Liver (tissue), 10 donors: ENCODE measurements at places on chromosomes 1 and 21. TPM values are rescaled to one million over a fixed set of nuclear protein-coding genes. Genes with fewer than 3 reads are reported as not detected.

DNA sequence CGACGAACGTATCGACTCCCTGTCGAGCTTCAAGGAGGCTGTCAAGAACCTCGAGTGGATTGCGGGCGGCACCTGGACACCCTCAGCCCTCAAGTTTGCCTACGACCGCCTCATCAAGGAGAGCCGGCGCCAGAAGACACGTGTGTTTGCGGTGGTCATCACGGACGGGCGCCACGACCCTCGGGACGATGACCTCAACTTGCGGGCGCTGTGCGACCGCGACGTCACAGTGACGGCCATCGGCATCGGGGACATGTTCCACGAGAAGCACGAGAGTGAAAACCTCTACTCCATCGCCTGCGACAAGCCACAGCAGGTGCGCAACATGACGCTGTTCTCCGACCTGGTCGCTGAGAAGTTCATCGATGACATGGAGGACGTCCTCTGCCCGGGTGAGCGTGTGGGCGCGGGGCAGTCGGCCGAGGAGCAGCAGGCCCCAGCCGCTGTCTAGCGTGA lies 28.0 kb downstream of the COL6A2 start:
- H3K36me3 ChIP-seq = no peaks in the 10 kb centered on the region
- no peaks in the 10 kb centered on the region for H3K27me3 ChIP-seq
- no peaks in the 10 kb centered on the region for H3K4me1 ChIP-seq
- H3K4me3 ChIP-seq = no peak overlapping the region
- DNase-seq = no peak

DNA sequence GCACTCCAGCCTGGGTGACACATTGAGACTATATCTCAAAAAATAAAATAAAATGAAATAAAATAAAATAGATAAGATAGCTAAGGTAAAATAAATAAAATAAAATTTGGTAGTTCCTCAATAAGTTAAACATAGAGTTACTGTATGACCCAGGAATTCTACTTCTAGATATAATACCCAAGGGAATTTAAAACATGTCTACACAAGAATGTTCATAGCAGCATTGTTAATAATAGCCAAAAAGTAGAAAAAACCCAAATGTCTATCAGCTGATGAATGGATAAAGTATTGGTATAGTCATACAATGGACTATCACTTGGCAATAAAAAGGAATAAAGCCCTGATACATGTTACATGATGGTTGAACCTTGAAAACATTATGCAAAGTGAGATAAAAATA lies 47.8 kb downstream of the CEP350 start:
- no peak overlapping the region for H3K4me3 ChIP-seq
- peaks cover 8% of the 10 kb centered on the region for H3K36me3 ChIP-seq
- no peak for DNase-seq
- H3K27ac ChIP-seq = no peak overlapping the region

GRCh38 chr1:19780267-19780877 lies 19.3 kb downstream of the TMCO4 start:
- no peaks in the 10 kb centered on the region for H3K4me1 ChIP-seq
- no peak overlapping the region for H3K27ac ChIP-seq
- H3K36me3 ChIP-seq = peaks cover 19% of the 10 kb centered on the region
- no peak overlapping the region for H3K4me3 ChIP-seq
- no peak for DNase-seq

GRCh38 chr1:110746644-110747259 lies 72.0 kb upstream of the KCNA3 start:
- no peaks in the 10 kb centered on the region for H3K4me1 ChIP-seq
- DNase-seq = peak; percentile 48
- H3K27me3 ChIP-seq = no peaks in the 10 kb centered on the region
- H3K36me3 ChIP-seq = no peaks in the 10 kb centered on the region

FAM163A gene
- not detected for total RNA-seq
